Tibial artery (tissue), 4 donors: ENCODE measurements at places on chromosomes 6 and 20.
A peak's percentile ranks its signal among the peaks of the same experiment; 100 is the strongest.

- no peak for DNase-seq
Measured at GRCh38 chr6:158158123-158158522, 9.9 kb downstream of the SERAC1 start.

DNA sequence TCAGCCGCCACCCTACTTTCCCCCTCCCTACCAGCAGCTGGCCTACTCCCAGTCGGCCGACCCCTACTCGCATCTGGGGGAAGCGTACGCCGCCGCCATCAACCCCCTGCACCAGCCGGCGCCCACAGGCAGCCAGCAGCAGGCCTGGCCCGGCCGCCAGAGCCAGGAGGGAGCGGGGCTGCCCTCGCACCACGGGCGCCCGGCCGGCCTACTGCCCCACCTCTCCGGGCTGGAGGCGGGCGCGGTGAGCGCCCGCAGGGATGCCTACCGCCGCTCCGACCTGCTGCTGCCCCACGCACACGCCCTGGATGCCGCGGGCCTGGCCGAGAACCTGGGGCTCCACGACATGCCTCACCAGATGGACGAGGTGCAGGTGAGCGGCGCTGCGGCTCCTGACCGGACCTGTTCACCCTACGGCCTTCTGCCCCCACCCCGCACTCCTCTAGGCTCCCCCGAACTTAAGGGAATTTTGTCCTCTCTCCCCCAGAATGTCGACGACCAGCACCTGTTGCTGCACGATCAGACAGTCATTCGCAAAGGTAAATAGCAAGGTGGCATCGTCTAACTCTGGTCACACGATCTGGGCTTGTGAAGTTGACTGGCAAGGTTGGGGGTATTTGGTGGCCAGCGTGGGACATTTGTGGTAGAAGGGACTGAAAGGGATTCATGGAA is 2.3 kb downstream of the TFAP2C start:
- DNase-seq: no peak

- no peak for DNase-seq
Measured at GRCh38 chr6:69915346-69915745, 49.0 kb downstream of the COL19A1 start.

DNA sequence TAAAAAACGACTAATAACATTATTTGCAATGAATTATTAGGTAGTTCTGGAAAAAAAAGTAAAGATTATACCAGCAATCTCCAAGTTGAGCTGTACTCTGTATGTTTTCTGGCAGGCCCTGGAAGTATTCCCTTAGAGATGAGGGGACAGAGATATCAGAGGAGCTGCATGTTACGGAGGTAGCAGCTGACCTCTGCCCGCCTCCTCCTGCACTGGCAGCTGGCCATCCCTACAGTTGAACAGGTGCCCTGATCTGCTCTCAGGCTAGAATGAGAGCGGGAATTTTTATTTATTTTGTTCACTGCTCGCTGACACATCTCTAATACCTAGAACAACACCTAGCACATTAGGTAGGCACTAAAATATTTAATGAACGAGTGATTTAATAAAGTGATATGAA is 23.1 kb downstream of the FBXL4 start:
- DNase-seq: no peak

DNA sequence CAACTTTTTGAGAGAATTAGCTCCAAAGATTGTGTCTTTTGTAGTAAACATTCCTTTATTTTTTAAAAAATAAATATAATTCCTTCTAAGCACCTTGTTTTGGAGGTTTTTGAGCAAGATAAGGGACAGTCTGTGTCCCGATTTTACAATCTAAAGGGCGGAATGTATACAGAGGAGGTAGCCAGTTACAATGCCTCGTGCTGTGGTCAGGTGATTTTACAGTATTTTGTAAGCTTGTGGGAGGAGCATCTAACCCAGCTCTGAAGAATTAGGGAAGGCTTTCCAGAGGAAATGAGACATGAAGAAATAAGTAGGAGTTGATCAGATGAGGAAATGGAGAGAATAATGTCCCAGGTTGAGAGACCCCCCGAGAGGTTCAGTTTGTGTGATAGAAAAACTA is 1.3 kb downstream of the HINT3 start:
- peak; percentile 38 for DNase-seq
